ENCODE measurements at places on chromosomes 7 and 10.

GRCh38 chr10:74361678-74362077 is 210.7 kb downstream of the ADK start:
- no peak for DNase-seq

GRCh38 chr7:48309720-48310119 is 138.5 kb downstream of the ABCA13 start:
- DNase-seq: no peak

DNA sequence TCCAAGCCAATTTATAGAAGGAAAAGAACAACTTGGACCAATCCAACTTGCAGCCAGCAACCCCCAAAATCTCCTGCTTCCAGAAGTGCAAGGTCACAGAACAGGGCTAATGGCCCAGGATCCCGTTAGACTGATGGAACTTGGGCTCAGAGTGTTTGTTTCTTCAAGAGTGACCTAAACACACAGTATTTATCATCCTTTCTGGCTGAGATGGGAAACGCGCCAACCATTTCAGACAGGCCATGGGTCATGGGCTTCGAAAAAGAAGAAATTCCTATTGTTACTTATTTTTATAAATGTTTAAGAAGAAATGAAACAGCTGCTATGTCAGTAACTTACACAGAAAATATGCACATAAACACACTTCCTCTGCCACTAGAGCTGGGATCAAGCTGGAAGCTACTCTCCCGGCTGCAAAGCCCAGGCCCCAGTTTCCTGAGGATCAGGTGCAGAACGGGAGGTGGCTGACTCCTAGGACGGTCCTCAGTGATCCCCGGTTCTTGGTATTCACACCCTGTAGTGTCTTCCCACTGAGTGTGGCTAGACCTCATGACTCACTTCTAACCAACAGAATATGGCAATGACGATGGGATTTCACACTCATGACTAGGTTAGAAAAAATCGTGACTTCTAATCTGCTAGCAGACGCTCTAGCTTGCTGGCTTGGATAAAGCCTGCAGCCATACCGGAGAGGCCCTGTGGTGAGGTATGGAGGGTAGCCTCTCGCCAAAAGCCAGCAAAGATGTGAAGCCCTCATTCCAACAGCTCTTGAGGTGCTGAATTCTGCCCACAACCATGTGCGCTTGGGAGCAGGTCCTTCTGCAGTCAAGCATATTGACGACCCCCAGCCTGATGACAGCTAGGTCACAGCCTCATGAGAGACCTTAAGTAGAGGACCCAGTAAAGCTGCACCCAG is 60.2 kb downstream of the CHST15 start:
- no peak for DNase-seq

- DNase-seq: no peak
Observed at GRCh38 chr10:99758211-99758891, 24.1 kb upstream of the ABCC2 start.

GRCh38 chr7:96253441-96253840 is 68.5 kb downstream of the SLC25A13 start:
- DNase-seq: no peak

GRCh38 chr7:24595671-24596418 is 22.6 kb downstream of the PALS2 start:
- no peak for DNase-seq

- no peak for DNase-seq
Observed at GRCh38 chr10:129810-130209, 5.4 kb upstream of the ZMYND11 start.

All from SK-N-DZ (cell line).